Brain (organoid and tissue), 16 donors: ENCODE measurements at places on chromosomes 13 and 19. TPM values are rescaled to one million over a fixed set of nuclear protein-coding genes. Genes with fewer than 3 reads are reported as not detected.

KRTDAP gene
- not detected for polyA plus RNA-seq

SYNE4 gene
- 0.81 TPM for polyA plus RNA-seq

KCTD4 gene
- polyA plus RNA-seq = 3.1 TPM

C19orf73 gene
- polyA plus RNA-seq = 4.1 TPM

SLC5A5 gene
- 0.42 TPM for polyA plus RNA-seq

PSG3 gene
- polyA plus RNA-seq = not detected

ZNF229 gene
- 2.4 TPM for polyA plus RNA-seq

TPTE2 gene
- polyA plus RNA-seq = not detected
